CD4-positive, alpha-beta T cell treated with Interleukin-1 beta for 1 hour (primary cell): ENCODE measurements at places on chromosomes 12 and 14.

DNA sequence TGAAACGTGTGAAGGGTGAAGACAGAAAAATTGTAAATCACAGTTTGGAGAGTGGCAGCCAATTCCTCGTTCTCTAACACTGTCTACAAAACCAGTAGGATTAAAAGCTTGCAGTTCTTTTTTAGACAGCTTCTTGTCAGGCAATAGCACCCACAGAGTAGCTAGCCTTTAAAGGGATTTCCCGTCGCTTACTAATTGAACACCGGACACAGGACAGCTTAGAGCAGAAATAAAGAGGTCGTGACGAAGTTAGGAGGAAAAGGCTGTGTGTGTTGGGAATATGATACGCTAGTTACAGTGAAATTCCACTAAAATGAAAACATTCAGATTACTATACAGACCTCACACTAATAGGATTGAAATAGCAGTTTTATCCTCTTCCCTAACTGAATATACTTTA is 149.1 kb upstream of the FLRT2 start:
- DNase-seq, result no peak

GRCh38 chr12:49627752-49628360 is 4.5 kb downstream of the PRPF40B start:
- no peak for DNase-seq

- DNase-seq, result no peak
Observed at GRCh38 chr12:24427776-24428175, 478.3 kb upstream of the SOX5 start.

DNA sequence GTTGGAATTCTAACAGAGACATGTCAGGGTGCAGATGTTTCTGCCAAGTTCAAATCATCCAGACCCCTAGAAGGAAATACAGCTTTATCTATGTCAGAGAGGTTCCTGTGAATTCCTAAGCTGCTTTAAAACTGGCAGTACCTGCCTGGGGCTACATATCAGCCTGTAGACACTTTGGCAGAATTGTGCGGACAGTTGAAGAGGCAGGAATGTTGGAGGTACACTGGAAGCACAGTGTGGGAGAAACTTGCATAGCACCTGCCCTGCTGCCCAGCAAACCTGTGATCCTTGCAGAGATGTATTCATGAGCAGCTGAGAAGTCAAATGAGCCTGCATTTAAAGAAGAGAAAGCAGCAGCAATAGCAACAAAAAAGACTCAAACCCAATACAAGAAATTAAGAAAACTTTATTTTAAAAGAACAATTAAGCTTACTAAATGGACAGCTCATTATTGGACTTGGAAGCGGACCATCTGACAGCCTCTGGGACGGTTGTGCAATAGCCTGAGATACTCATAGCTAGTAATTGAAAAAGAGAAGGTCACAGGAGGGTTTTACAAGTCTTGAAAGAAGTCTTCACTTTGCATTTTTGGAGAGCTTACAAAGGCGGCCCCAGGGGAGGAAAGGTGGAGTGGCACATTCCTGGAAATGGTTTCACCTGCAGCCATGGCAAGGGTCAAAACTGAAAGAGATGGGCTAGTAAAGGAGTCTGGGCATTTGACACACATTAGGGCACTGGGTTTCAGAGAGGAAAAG is 280.9 kb upstream of the FLRT2 start:
- no peak for DNase-seq

- no peak for DNase-seq
Observed at GRCh38 chr12:57012600-57013465, 3.5 kb downstream of the TAC3 start.

DNA sequence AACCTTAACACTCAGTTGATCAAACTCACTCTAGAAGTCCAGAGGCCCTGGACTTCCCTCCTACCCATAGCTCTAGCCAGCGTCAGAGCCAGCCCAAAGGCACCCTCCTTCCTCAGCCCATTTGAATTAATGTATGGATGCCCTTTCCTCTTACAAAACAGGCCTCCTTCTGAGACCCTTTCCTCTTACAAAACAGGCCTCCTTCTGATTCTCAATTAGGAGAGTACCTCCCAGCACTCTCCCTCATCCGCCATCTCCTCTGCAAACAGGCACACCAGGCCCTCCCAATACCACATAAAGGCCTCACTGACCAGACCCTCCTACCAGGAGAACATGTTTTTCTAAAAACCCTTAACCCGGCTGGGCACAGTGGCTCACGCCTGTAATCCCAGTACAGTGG is 65.7 kb downstream of the MOK start:
- DNase-seq, result no peak

GRCh38 chr12:95767703-95768102 is 22.9 kb downstream of the NTN4 start:
- DNase-seq, result no peak

GRCh38 chr12:48779869-48780268 is 9.0 kb downstream of the ADCY6 start:
- no peak for DNase-seq
